ENCODE measurements at places on chromosomes 7 and 10.
A peak's percentile ranks its signal among the peaks of the same experiment; 100 is the strongest.

DNA sequence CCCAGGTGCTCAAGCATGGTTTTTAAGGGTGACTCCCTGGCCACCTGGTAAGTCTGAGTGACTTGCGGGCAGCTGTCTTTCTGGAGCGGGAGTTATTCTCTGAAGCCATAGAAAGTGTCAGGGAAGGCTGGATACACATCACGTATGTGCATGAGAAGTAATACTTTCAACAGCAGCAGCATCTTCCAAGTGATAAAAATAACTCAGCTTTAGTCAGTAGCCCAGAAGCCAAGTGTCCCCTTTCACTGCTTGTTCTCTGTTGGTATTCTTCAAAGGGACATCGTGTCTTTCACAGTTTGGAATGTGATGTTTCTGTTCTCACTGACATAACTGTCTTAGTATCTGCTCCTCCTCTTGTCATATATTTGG is 97.6 kb downstream of the KIAA1217 start:
- no peak for DNase-seq

GRCh38 chr10:28091913-28092312 is 93.0 kb upstream of the ODAD2 start:
- no peak for DNase-seq

DNA sequence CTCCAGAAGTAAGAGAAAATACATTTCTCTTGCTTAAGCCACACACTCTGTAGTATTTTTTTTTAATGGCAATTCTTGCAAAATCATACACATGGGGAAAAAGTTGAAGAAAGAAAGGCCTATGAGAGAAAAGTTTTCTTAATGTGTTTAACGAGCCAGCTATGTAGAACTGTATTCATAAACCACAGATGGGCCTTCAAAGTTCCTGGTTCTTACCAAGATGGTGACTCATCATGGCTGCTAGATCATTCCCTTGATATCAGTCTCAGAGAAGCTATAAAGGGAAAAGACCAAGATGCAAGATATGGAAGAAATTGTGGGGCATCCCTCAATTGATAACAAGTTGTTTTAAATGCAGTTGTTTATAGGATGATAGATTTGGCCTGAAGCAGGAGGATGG is 992.7 kb upstream of the MBL2 start:
- no peak for DNase-seq

GRCh38 chr7:158771213-158771834 is 58.0 kb downstream of the ESYT2 start:
- DNase-seq = no peak

DNA sequence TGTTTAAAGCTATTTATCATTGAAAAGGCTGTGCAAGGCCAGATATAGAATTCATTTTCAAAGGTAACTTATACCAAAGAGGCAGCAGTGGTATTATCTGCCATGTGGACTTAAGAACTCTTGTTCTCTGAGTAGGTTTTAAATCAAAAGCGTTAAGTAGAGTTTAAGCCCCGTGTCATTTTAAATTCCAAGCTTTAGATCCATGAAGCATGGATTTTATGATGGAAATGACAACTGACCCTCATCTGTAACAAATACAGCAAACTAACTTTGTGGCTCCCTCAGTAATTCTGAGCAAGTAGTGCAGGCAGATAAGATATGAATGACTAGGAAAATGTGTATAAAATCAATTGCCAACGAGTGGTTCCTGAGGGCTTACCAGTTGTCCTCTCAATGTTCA is 247.0 kb downstream of the WDR11 start:
- DNase-seq = no peak

DNA sequence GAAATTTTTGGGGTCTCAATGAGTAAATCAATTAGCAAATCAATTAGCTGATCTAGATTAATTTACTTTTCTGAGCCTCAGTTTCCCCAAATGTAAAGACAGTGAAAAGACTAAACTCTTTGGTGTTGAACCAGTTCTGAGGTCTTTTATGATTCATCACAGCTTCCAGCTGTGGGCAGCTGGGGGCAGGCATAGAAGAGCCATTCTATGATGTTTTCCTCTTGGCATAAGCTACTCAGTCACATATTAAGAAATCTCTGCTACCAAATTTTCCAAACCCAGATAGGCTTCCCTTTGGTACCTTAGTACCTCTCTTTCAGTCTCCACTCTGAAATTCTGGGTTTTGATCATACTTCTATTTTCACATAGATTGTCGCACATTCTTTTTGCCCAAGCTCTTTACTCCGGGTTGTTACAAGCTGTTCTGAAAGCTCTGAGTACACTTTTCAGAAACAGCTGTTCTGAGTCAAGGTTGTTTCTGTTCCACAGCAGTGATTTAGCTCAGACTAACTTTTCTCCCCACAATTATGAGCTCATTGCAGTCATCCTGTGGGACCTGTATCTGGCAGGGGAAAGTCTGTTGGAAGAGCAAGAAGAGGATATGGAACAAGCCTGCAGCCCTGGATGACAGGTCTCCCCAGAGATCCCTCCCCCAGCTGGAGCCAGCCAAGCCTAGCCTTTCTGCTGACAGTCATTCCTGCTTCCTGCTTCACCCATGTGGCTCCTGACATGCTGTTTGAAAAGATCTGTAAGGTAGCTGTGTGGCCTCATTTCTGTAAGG is 599.6 kb upstream of the GHITM start:
- DNase-seq = no peak

GRCh38 chr10:133159950-133160825 is at the start of gene KNDC1:
TSS of gene KNDC1 (plus strand) at chr10:133160219. CDS start at chr10:133160468, 249 bp downstream.
- no peak for DNase-seq

DNA sequence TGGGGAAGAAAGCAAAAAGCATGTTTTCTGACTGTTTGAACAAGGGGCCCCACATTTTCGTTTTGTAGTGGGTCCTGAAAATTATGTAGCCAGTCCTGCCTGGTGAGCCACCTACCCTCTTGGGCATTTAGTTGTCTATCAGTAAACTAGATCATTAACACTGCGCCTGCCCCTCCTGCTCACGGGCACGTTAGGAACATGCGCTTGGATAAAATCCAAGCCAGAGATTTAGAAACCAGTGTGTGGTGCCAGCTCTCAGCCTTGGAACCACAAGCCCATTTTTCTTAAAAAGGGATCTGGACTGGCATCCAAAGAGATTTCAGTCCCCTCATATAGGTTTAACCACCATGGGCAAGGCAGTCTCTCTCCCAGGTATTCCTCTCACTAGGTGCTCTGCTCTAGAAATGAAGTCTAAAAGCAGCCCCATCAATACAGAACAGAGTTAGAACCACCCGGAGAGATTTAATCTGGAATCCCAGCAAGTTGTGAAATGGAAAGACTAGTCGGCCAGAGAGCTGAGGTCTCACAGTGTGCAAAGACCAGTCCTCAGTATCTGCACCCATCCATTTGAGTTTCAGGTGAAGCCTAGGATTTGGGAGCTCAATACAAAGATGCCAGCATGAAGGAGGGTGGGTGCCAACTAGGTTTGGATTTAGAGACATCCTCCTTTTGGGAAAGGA is 123.9 kb upstream of the TCF7L2 start:
- DNase-seq = no peak

- peak; percentile 17 for DNase-seq
Measured at GRCh38 chr7:70695795-70696083, 436.2 kb upstream of the GALNT17 start.

DNA sequence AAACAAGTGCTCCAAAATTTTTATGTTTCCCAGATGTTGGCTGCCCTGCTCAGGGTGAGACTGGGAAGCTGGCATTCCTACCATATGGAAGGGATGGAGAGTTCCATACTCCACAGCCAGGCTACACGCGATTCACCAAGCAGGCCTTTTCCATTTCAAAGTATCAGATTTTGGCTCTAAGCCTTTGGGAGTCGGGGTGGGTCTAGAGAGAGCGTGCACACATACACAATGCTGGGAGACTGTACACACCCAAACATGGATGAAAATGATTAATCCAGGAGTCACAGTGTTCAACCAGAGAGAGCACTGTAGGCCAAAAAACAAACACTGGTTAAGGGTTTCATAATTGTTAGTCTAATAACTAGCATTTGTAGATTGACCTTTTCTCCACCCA is 295.0 kb downstream of the BICC1 start:
- DNase-seq = no peak

- DNase-seq = no peak
Measured at GRCh38 chr10:76184647-76185046, 753.2 kb downstream of the LRMDA start.

DNA sequence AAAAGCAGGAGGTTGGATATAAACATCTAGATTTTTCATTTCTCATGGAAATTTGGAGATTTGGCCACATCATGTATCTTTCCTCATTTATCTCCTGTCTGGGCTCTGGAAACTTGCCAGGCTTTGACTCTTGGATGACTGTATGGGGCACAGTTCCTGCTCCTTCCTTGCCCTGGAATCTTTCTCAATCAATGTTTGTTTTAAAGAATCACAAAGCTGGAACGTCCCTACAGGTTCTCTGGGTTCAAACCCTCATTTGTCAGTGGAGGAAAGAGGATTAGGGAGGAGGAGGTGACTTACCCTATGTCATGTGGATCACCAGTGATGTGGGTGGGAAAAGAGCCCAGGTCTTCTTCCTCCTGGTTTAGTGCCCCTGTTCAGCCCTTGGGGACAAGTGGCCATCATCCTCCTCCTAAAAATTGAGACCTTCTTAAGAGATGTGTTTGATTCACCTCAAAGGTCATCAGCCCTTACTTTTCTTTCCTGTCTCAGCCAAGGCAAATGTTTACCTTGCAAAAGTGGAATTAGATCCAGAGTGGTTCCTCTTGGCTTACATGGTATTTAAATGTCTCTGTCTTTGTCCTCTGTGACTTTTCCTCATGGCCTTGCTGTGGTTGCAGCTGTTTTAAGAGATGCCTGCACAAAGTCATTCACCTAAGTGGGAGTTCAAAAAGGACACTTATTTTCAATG is 38.8 kb upstream of the PDZD8 start:
- no peak for DNase-seq

DNA sequence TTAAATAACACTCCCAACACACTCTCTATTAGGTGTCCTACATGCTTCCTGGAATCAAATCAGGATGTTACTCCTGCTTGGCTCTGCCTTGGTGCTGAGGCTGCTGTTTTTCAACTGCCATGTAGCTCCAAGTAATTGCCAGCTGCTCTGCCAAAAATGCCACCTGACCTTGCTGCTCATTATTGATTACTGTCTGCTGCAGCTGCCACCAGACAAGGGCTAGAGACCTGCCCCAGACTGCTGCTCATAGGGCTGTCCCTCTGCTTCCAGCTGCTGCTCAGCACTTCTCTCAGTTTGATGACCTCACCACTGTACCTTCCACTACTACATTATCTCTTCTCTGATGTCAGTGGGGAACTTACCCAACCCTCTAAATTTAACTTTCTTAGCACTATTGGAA is 102.5 kb downstream of the PCLO start:
- no peak for DNase-seq

GRCh38 chr10:117535298-117536071 is 7.1 kb upstream of the EMX2 start:
- no peak for DNase-seq

- DNase-seq = no peak
Measured at GRCh38 chr7:14207138-14207537, 217.7 kb upstream of the ETV1 start.

DNA sequence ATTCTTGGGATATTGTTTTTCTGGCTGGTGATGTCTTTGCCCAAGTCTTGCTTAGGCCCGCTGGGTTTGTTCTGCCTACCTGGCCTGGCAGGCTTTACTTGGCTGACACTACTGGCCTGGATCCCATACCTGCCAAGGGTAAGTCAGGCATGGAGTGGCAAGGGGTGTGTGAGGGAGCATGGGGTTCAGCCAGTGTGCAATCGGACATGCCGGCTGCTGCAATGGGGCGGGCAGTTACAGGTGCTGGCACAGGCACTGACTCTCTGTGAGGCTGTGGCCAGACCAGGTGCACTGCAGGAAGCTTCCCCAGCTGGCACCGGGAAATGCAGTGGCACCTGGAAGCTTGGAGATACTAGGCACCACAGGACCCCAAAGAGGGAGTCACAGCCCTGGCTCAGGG is 168.4 kb downstream of the PON1 start:
- no peak for DNase-seq

DNA sequence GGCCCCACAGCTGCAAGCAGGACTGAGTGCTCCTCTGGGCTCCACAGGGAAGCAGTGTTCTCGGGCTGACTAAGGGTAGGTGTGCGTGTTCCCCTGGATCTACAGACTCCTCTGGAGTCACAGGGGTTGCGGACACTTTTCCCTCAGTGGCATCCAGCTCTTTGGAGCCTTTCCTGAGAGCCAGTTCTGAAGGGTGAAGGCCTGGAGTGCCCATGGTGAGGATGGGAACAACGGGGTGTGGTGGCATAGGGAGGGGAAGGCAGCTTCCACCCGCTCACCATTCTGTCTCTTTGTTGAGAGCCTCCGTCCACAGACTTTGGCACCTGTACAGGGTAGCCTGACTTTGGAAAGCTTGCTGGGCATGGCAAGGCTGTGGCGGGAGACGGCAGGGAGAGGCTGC is 104.1 kb upstream of the PCBD1 start:
- DNase-seq = no peak

DNA sequence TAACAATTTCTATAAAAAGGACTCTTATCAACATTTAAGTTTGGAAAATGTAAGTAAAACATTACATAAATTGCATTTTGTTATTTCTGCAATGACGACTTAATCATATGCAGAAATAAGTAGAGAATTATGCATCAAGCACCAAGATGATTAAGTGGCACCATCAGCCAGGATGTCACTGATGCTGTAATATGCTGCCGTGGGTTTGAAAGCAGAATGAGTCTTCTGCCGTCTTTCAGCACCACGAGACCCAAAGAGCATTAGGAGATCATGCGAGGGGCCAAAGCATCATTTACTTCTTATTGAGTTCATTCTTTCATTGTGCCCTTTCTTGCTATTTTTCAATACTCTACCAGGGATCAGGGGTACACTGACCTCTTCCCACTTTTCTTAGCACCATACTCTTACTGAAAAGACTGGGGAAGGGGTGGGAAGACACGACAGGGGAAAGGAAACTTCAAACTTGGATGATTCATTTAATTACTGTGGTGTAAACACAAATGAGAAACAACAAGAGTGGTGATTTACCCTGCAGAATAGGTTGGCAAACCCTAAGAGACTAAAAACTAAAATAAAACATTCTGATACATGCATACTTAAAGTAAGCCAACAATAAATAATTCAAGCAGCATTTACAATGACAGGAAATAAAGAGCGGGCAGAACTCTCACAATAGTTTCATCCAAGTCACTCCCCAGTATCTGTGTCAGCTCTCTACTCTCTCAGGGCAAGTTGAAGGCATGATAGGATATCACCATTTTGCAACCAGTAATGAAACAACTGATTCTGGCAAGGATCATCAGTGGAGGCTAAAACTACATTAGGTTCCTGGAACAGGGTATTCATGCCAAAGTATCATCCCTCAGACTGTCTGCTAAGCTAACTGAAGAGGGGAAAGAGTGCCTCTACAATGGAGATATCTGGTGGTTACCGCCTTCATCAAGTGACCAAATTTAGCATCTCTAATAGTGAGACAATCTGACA is 70.8 kb downstream of the CUL2 start:
- DNase-seq = no peak

GRCh38 chr10:53646525-53646924 is 873.9 kb upstream of the MBL2 start:
- no peak for DNase-seq

DNA sequence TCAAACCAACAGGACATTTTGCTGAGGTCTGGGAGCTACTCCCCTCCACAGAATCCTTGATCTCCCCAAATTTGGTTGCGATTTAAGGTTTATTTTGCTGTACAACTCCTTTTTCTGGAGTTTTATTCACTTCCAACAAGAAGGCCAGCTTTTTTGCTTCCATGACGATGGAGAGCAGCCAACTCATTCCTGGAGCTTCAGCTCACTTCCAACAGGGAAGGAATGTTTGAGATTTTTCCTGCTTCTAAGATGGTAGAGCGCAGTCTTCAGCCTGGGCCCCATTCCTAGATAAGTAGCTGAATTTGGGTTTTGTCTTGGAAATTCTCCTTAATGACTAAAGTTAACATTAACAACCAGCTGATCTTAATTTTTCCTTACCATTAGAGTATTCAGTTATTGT is 30.9 kb upstream of the CREB3L2 start:
- DNase-seq = no peak

- DNase-seq = no peak
Measured at GRCh38 chr7:21550821-21551531, 8.1 kb downstream of the DNAH11 start.

Measured in CD4-positive, alpha-beta T cell treated with Interleukin-2 at 100 ng/mL for 4 hours (primary cell).